Stimulated activated CD8-positive, alpha-beta memory T cell treated with anti-CD3 and anti-CD28 coated beads, Interleukin-12 subunit alpha, Interleukin-12 subunit beta, amount 100 ng/mL, for 1 hour (primary cell): ENCODE measurements at places on chromosomes 3 and 15.

DNA sequence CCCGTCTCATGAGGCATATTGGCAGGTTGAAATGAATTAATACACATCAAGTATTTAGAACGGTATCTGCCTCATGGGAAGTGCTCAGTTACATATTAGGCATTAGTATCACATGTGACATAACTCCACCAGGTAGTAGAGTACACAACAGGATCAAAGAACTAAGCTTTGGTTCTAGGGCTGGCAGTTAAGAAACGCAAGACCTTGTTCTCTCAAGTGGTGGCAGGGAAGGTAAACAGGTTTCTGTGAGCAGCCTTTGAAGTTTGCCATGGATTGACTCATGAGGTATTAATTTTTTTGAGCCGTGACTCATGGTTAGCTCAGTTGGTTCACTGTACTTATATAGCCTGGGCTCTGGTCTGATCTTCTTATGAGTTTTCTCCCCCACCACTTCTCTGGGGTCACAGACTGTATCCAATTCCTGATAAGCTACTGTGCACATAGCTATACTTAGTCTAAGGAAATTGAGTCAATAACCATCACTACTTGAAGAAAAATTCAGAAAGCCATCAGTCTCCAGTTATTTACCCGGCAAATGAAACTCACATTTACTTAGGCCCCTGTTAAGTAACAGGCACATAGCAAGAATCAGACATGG, 155.6 kb upstream of the STT3B start:
- peak; percentile 6 for DNase-seq

DNA sequence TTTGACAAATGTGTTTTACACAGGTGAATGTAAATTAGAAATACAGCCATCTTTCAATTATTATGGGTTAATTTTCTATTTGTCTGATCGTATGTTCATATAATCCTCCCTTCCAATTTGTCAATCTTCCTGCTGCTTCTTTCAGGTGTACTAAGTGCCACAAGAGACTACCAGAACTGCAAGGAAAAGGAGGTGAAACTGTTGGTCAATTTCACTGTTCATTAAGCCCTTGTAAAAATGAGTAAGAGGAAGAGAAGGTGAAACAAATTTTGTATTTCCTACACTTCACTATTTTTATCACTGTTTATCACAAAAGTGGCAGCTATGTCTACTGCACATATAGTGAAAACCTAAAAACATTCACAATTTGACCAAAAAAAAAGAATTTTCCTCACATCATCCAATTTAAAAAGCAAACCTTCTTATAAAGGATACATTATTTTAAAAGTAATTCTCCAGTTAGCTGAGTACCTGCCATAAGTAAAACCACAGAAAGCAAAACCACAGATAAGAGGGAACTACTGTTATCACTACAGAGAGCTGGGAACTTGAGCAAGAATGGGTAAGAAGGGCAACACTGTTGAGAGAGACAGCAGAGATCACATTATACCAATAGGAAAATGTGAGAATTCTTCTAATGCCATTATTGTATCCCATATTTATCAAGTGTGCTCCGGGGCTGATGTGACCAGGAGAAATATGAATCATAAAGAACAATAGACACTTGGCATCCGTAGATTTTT, 163.0 kb downstream of the TBC1D5 start:
- DNase-seq, result no peak

DNA sequence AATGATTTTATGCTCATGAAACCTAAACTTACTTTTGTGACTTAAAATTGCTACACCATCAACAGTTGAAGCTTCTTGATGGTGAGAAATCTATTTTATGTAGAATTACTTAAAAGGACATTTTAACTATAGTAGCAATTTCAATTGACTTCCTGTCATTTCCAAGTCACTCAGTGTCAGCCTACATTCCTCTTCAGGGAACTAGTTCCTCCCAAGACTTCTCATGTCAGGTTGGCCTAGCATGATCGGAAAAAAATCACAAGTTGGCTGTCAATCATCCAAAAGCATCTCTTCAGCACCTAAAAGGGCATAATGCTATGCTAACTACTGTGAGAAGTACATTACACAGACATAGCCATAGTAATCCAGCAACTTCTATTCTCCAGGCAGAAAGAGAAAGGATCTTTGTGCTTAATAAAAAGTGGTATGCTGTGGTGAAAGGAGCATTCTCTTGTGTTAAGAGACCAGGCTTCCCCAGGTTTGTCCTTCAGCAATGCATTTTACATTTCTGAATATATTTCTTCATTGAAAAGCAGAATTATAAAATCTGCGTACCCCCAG, 893.7 kb downstream of the AGBL1 start:
- no peak for DNase-seq

- DNase-seq, result no peak
Observed at GRCh38 chr3:58556761-58557221, 19.8 kb upstream of the ACOX2 start.

DNA sequence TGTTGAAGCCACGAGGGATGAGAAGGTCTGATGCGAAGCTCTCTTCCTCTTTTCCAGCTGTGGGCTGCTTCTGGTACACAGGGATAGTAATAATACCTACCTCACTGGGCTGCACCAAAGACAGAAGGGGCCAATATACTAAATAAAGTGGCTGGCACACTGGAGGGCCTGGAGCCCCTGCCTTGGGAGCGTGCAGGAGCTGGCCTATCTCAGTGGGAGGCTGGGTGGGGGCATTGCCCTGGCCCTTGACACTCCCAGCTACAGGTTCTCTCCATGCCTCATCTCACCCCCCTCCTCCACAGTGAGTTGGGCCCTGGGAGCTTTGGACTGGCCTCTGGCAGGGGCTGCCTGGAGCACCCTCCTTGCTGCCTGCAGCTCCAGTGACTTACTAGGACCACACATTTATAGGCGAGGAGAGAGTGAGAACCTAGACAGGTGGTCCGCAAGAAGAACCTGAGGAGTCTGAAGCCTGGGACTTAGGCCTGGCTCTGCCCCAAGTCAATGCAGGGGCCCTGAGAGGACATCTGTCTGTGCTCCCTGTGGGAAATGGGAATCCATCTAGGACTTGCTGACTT, 1.6 kb downstream of the NOX5 start:
- DNase-seq, result no peak

GRCh38 chr3:160801386-160802118, 45.5 kb downstream of the PPM1L start:
- no peak for DNase-seq

- no peak for DNase-seq
Observed at GRCh38 chr15:32908135-32908801, 190.5 kb downstream of the GREM1 start.

DNA sequence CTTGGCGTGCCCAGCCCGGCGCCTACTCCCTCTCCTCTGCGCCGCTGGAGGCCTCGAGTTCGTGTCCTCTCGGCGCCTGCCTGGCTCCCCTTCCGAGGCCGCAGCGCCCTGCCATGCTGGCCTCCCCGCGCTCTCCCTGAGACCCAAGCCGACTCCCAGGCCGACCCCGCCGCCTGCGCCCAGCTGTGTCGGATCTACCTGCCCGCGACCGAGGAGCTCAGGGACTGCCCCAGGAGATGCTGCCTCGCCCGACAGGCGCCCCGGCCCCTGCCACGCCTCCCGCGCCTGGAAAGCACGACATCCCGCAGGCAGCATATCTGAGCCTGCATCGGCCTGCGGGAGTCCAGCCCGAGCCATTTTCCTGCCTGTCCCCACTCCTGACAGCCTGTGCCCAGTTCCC, 16.1 kb downstream of the PAQR9 start:
- DNase-seq, result no peak
